ENCODE measurements at places on chromosomes 11 and 22. TPM values are rescaled to one million over a fixed set of nuclear protein-coding genes. Genes with fewer than 3 reads are reported as not detected.
A peak's percentile ranks its signal among the peaks of the same experiment; 100 is the strongest.

DNA sequence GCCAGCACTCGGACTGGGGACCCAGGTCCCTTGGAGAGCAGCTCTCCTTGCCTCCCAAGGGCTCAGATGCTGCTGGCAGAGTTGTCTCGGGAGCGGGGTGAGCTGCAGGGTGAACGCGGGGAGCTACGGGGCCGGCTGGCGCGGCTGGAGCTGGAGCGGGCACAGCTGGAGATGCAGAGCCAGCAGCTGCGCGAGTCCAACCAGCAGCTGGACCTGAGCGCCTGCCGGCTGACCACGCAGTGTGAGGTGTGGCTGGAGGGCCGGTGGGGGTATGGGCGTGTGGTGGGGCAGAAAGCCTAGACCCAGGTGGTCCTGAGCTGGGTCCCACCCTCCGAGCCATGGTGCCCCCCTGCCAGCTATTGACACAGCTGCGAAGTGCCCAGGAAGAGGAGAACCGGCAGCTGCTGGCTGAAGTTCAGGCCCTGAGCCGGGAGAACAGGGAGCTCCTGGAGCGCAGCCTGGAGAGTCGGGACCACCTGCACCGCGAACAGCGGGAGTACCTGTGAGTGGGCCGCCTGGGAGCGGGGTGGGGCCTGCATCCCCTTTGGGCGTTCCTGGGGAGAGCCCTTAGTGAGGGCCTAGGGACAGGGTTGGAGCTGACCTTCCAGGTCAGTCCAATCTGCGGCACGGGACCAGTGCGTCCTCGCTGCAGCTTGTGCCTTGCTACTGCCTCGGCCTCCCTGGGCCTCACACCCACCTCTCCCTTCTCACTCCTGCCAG, 5.8 kb upstream of the RPS6KA4 start:
- H3K36me3 ChIP-seq = no peaks in the 10 kb centered on the region
- no peak for DNase-seq
- H3K4me3 ChIP-seq = no peak overlapping the region
- H3K27me3 ChIP-seq = no peaks in the 10 kb centered on the region
- peaks cover 5% of the 10 kb centered on the region for H3K4me1 ChIP-seq
- H3K27ac ChIP-seq = no peak overlapping the region

DNA sequence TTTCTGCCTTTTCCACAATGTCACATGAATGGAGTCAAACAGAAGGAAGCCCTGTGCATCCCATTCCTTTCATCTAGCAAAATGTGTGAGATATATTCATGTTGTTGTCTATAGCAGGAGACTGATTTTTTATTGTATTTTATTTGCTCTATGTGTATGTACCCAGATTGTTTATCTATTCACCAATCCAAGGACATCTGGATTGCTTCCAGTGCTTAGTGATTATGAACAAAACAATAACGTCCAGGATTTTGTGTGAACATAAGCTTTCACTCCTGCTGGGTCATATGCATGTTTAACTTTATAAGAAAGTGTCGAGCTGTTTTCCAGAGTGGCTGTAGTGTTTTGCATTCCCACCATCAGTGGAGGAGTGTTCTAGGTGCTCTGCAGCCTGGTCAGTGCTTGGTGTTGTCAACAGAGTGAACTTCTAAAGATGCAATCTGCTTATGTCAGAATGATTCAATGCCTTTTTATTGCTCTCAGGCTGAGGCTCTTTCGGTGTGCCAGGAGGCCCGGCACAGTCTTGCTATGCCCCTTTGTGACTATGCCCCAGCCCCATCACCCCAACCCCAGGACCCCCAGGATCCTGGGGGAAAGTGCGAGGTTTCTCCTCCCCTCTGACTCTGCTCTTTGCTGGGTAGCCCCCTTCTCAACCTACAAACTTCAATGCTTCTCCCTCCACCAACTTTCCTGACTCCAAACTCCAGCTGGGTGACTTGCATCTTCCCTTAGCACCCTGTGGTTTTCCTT, 19.9 kb upstream of the SYT13 start:
- H3K4me3 ChIP-seq = no peak overlapping the region
- H3K4me1 ChIP-seq = no peaks in the 10 kb centered on the region

DNA sequence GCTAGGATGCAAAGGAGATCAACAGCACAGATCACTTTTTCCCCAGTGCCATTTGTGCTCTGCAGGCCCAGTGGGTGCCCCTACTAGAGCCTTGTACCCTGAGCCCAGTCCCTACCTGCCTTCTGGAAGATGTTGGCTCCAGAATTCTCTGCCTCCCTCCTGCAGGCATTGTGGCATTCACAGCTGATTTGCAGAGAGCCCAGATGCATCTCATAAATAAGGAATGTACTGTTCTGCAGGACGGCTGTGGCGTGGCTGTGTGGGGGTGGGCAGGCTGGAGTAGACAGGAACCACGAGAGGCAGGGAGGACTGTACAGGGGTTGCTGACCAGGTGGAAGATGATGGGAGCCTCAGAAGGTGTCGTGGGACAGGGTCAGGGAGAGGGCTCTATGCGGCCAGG, 11.2 kb upstream of the MIAT start:
- no peaks in the 10 kb centered on the region for H3K36me3 ChIP-seq
- H3K27me3 ChIP-seq = no peaks in the 10 kb centered on the region
- no peak overlapping the region for H3K27ac ChIP-seq
- H3K4me1 ChIP-seq = peaks cover 2% of the 10 kb centered on the region

- no peaks in the 10 kb centered on the region for H3K4me1 ChIP-seq
- no peak overlapping the region for H3K27ac ChIP-seq
- DNase-seq = peak; percentile 37
- H3K27me3 ChIP-seq = no peaks in the 10 kb centered on the region
- no peak overlapping the region for H3K4me3 ChIP-seq
Measured at GRCh38 chr22:27990879-27991278, 71.8 kb upstream of the PITPNB start.

CHEK2 gene
- polyA plus RNA-seq = 10.2 TPM

DNA sequence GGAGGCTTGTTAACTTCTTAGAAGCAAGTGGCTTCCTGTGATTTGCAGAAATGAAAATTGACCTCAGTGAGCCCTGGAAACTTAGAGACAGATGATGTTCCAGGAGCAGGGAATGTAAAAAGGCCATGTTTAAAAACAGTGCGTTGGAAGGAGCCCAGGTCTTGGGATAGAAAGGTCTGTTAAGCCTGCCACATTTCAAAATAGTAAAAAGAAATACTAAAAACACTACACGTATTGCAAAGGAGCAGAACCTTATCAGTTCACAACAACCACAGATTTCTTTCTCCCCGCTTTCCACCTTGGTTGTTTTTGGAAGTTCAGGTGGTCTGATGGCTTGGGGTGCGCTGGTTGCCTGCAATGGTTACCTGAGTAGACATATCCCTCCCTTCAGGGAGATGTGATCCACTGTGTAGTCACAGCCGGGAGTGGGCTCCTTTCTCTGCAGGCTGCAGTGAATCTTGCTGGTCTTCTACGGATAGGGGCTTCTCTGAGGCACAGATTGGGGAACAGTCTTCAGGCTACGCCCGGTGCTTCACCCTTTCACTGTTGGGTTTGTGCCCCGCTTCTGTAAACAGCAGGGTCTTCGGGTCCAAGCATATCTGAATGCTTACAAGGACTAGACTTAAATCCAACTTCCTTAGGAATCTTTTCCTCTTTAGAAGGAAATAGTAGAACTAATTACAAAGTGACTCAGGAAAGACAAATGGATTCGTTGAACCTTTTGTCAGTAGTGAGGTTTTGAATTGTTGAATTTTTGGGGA, 1.9 kb downstream of the TEAD1 start:
- H3K27ac ChIP-seq = peak overlapping the region; percentile 42
- no peaks in the 10 kb centered on the region for H3K36me3 ChIP-seq
- no peaks in the 10 kb centered on the region for H3K27me3 ChIP-seq
- peaks cover 3% of the 10 kb centered on the region for H3K4me1 ChIP-seq

ARHGAP42 gene
- 11.8 TPM for polyA plus RNA-seq

GRCh38 chr11:64252003-64252872, 908 bp downstream of the PLCB3 start:
- H3K36me3 ChIP-seq = no peaks in the 10 kb centered on the region
- H3K27ac ChIP-seq = peak overlapping the region; percentile 28
- peak; percentile 73 for DNase-seq
- H3K4me3 ChIP-seq = peak overlapping the region; percentile 64

DNA sequence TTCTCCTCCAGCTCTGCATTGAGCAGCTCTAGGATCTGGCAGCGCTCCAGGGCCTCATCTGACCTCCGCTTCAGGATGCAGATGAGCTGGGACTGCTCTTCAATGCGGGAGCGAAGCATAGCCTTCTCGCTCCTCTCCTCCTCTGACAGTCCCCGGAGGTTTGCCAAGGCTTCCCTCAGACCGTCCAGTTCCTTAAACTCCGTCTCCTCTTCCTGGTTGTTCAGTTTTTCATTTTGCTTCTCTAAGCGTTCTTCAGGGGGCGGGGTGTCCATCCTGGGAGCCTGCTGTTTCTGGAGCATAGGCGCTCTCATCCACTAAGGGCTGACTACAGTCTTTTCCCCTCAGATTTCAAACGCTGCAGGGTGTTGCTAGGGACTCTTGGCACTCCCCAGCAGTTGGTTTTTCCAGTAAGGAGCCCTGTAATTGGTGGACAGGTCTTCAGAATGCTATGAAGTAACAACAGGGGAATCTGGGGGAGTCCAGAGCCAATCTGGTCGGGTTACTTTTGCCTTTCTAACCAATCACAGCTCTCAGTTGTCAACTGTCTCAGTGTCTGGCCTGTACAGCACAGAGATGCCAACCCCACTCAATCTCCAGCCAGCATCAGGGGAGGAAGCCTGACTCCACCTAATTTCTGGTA, at the start of gene CCDC89:
TSS of gene CCDC89 (minus strand) at position 376 of the 640 bp plus-strand sequence. CDS start at position 311, 65 bp downstream.
- H3K4me1 ChIP-seq = peaks cover 1% of the 10 kb centered on the region
- peak; percentile 79 for DNase-seq
- H3K27me3 ChIP-seq = no peaks in the 10 kb centered on the region
- H3K4me3 ChIP-seq = peak within 1 kb of the TSS; percentile 45
- peak within 1 kb of the TSS; percentile 76 for H3K27ac ChIP-seq

FAU gene
- polyA plus RNA-seq = 1,053 TPM

DNA sequence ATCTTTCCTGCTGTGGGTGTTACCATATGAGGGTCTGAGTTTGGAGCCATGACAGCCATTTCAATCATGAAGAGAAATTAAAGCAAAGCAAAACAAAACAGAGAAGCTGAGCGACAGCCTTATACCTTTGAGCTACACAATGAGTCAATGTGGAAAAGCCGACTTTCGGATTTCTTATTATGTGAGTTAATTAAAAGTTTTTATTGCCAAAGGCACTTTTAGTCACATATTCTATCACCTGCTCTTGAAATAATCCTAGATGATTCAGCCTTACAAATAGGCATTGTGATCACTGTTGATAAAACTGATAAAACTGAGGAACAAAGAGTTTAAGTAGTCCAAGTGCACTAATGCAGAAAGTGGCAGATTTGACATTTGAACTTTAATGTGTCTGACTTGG, 381.9 kb upstream of the TENM4 start:
- H3K27me3 ChIP-seq = no peaks in the 10 kb centered on the region
- H3K36me3 ChIP-seq = no peaks in the 10 kb centered on the region
- no peak overlapping the region for H3K4me3 ChIP-seq
- no peaks in the 10 kb centered on the region for H3K4me1 ChIP-seq

OR5P2 gene
- not detected for polyA plus RNA-seq

DNA sequence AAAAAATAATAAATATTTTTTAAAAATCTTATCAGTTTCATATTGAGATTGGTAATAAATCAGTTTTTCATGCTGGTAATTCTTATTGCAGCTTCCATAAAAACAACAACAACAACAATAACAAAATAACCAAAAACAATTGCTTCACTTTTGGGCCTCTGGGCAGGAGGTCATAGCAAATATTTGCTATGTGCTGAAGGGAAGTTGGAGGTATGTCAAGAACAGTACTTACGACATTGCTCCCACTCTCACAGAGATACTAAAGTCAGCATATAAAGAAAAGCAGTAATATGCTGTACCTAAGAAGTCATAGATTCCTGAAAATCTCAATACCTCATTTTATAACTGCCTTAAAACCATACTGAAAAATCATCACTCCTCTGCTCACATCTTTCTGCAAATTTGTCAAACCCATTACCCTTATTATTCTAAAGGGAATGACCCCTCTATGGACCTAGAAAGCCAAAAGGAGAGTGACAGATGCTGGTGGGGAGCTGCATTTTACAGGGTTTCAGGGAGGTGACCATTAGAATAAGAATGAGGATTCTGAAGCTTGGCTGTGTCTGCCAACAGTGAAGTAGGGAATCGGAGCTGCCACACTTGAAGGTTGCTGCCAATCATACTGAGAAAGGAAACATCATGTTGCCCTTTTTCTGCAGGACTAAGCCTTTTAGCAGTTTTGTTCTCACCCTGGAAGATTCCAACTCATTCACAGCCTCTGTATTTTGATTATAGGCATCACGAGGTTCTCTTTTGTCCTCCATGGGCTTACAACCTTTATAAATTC, 742.9 kb downstream of the LRRC4C start:
- DNase-seq = no peak
- H3K27ac ChIP-seq = no peak overlapping the region
- no peak overlapping the region for H3K4me3 ChIP-seq
- H3K27me3 ChIP-seq = no peaks in the 10 kb centered on the region
- no peaks in the 10 kb centered on the region for H3K36me3 ChIP-seq
- no peaks in the 10 kb centered on the region for H3K4me1 ChIP-seq

DNA sequence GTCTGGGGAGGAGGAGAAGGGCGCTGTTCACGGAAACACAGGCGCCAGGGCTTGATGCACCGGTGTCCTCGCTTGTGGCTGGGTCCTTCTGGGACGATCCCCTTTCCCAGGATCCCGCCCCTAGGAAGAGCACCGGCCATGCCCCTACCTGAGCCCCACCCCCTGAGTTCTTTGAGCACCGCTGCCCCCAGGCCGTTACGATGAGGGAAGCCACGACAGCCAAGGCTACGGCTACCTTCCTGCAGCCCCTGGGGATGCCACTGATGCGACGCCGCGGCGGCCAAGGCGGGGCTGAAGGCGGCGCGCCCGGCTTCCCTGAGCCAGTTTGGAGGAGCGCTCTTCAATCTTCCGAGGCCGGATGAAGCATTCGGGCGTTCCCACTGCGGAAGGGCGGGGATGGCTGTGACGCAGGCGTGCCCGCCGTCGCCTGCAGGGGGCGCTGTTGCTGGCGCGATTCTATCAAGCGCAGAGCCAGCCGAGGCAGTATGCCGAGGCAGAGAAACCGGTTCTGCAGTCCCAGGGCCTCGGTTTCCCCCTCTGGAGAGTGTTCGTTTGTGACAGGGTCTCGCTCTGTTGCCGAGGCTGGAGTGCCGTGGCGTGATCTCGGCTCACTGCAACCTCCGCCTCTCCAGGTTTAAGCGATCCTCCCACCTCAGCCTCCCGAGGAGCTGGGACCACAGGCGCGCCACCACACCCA, 9.7 kb upstream of the NEFH start:
- H3K27me3 ChIP-seq = no peaks in the 10 kb centered on the region
- no peaks in the 10 kb centered on the region for H3K4me1 ChIP-seq
- H3K27ac ChIP-seq = no peak overlapping the region
- DNase-seq = peak; percentile 55
- no peaks in the 10 kb centered on the region for H3K36me3 ChIP-seq

GRCh38 chr11:65418431-65418680, 4.2 kb upstream of the NEAT1 start:
- H3K4me3 ChIP-seq = peak overlapping the region; percentile 86
- peaks cover 23% of the 10 kb centered on the region for H3K4me1 ChIP-seq
- peak overlapping the region; percentile 97 for H3K27ac ChIP-seq
- no peak for DNase-seq
- no peaks in the 10 kb centered on the region for H3K27me3 ChIP-seq

ALX4 gene
- polyA plus RNA-seq = 0.01 TPM

PVALB gene
- not detected for polyA plus RNA-seq

TPBGL gene
- 0.19 TPM for polyA plus RNA-seq

LAYN gene
- 24.8 TPM for polyA plus RNA-seq

Measured in ovary (tissue), 10 donors.